Fibroblast of the aortic adventitia (primary cell): ENCODE measurements at places on chromosomes 4 and X. TPM values are rescaled to one million over a fixed set of nuclear protein-coding genes. Genes with fewer than 3 reads are reported as not detected.

Gene TMEM128
- total RNA-seq = 20.4 and 28.7 TPM in 2 replicates

- peak; percentile 37 for DNase-seq
These were observed 126.9 kb upstream of the GPRIN3 start for GRCh38 chr4:89434364-89434988.

Gene ELK1
- total RNA-seq = 13.3 and 22.9 TPM in 2 replicates

GRCh38 chr4:92344216-92344615, 40.5 kb downstream of the GRID2 start:
- DNase-seq = no peak

Gene IL1RAPL1
- total RNA-seq = 6.0 and 7.1 TPM in 2 replicates

Gene ZNF182
- 3.0 and 5.4 TPM in 2 replicates for total RNA-seq

GRCh38 chr4:2848449-2848848, 4.8 kb downstream of the ADD1 start:
- DNase-seq = peak; percentile 44

GRCh38 chr4:53156896-53157295, 209.0 kb downstream of the SCFD2 start:
- DNase-seq = no peak

DNA sequence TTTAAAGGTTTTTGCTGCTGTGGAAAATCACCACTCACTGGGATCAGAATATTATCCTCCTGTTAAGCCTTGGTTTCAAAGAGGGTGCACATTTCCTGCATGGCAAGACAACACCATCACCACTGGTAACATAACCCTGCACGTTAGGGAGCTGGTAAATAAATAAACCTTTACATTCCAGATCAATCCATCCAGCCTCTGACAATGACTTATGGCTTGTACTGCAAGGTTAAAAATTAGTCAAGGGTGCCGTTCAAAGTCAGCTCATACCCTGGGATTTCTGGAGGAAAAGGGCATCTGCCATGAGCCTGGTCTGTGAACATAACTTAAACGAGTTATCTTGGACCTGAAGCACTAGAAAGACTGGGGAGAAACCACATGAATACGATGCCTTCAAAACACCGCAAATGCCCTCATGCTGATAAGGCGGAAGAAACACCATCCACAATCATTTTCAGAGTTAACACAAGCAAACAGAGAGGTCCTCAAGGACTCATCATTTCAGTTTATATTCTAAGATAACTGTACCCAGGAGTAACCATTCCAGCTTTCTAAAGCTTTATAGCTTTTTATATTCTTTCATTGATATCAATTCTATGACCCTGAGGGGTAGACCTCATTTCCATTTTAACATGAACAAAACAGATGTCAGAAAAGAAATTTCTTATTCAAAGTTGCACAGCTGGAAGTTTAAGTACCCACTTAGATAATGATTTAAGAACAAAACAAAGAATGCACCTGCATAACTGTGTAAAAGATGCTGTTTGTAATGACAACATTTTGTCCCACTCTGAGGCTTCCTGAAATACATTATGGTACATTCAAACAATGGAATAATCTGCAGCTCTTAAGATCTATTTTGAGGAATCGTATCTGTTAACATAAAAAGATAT, 103.1 kb downstream of the NPNT start:
- DNase-seq = no peak

GRCh38 chrX:2848871-2849301, 20.2 kb downstream of the GYG2 start:
- DNase-seq = peak; percentile 73

Gene GLOD5
- total RNA-seq = not detected in 2 replicates
